Thyroid gland (tissue), 4 donors: ENCODE measurements at places on chromosomes 12 and 14.

GRCh38 chr14:50044042-50044651, 72.2 kb downstream of the VCPKMT start:
- no peak for DNase-seq

GRCh38 chr12:4135919-4136605, 137.5 kb upstream of the CCND2 start:
- DNase-seq: no peak

GRCh38 chr12:109329003-109329402, 18.7 kb upstream of the MYO1H start:
- no peak for DNase-seq

DNA sequence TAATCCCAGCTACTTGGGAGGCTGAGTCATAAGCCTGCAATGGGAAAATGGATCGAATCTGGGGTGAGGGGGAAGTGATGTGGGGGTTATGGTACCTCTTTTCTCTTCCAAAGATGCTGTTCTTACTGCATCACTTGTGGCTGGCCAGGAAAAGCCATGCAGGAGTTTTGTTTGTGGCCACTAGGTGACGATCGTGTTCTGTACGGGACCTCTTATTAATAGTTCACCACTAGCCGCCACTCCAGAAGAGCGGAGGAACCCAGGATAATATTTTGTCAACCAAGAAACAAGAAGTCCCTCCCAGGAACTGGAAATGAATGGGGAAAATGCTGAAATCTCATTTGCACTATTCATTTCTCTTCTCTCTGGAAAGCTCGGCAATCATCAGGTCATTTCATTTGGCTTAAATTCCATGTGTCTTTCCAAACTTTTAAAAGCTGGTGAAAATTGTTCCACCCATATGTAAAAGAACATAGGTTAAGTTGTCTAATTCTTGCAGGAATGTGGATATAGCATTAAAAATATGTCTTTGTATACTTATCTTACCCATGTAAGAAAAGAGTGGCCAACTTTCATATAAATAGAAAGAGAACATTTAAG, 8.9 kb downstream of the GPR65 start:
- peak; percentile 66 for DNase-seq

DNA sequence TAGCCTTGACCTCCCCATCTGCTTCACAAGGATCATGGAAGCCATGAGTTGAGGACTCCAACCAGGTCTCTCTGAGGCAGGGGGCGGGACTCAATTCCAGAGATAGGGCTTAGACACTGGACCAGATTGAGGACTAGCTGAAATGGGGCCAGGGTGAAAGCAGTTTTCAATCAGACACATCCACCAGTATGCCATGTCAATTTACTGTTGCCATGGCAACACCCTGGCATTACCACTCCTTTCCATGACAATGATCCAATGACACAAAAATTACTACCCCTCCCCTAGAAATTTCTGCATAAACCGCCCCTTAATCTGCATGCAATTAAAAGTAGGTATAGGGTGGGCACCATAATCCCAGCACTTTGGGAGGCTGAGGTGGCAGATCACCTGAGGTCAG, 18.6 kb upstream of the DCAF5 start:
- no peak for DNase-seq

- DNase-seq: no peak
These were observed 357.7 kb downstream of the CACNA1C start for GRCh38 chr12:2410496-2410895.

GRCh38 chr12:122929148-122929538, 33.2 kb upstream of the VPS37B start:
- DNase-seq: no peak

DNA sequence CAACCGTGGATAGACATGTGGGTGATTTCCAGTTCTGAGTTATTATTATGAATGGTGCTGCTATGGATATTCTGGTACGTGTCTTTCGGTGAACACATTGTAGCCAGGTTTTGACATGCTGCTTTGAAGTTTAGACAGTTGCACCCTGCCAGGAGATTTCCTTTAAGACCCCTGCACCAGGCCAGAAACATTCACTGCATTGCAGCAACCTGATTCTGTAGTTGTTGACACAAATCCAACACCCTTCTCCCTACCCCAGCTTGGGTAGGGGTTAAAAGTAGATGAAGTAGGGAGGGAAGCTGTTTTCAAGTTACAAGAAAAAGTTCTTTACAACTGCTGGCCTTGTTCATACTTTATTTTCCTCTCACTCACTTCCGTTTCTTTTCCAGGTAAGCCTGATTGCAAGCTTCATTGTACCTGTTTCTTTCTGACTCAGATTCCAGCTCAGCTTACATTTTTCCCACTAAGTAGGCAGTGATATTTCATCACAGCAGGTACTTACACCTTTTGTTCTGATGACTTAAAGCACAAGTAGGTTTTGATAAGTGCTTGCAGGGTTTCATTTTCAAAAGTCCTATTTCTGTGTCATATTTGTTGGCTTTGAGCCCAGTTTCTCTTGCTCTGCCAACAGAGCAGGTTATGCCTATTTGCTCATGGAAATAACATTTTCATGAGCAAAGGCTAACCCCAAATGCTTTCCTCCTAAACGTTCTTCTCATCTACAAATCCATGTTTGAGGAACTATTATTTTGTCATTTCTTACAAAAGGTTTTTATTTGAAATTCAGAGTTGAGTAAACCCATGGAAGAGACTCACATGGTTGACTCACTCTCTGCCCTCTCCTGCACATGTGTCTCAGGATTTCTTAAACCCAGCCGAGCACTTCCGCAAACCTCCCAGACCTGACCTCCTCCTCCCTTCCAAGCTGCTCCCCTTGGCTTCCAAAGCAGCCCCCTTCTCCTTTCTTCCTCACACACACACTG, 12.1 kb upstream of the LTA4H start:
- no peak for DNase-seq

DNA sequence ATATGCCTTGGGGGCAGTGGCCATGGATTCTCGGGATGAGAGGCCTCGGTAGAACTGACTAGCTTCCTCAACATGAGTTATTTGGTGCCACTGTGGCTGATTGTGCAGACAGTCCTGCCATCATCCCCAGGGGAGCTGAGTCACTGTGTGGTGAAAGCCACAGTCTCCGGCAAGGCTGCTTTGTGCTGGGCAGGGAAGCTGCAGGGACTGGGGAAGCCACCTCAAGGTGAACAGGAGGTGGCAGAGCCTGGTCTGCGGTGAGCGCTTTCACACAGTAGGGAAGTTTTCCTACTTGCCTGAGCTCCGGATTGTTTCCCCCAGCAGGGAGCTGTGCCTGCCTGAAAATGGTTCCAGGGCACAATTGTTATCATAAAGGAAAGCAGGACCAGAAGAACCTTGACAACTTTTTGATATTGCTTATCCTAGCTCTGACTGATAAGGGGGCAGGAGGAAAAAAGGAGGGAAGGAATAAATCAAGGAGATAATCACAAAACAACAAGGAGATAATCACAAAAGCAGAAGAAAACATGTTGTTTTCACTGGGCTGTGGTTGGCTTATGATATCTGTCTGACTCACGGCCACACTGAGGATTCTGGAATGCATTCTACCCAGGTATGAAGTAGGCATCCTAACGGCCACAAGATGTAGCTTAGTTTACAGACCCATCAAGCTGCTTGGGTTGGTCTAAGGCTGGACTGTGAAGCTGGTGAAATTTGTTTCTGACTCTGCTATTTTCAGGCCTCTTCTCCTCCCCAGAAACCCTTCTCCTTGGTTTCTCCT, 32.2 kb upstream of the GNG2 start:
- DNase-seq: no peak

- DNase-seq: no peak
These were observed 243.7 kb downstream of the TMEM132D start for GRCh38 chr12:129659961-129660622.

DNA sequence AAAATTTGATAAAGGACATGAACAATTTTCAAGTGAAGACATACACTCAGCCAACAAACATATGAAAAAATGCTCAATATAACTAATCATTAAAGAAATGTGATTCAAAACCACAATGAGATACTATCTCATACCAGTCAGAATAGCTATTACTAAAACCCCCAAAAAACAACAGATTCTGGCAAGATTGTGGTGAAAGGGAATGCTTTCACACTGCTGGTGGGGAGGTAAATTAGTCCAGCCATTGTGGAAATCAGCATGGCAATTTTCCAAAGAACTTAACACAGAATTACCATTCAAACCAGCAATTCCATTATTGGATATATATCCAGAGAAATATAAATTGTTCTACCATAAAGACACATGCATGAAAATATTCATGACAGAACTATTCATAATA, 18.7 kb upstream of the TAS2R14 start:
- DNase-seq: no peak

DNA sequence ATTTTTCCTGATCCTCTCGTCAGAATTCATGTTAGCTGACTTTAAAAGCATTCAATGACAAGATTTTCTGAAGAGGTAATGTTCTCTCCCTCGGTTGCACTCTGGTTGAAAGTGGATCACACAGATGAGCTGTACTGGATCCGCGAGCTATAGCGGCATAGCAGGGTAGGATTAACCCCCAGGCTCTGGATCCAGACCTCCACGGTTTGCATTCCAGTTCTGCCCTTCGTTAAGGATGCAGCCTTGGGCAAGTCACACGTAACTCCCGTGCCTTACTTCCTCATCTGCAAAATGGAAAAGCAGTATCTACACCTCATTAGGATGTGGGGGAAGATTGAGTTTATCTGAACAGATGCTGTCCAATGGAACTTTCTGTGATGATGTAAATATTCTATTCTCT, 13.8 kb downstream of the CCDC92 start:
- DNase-seq: peak; percentile 30

DNA sequence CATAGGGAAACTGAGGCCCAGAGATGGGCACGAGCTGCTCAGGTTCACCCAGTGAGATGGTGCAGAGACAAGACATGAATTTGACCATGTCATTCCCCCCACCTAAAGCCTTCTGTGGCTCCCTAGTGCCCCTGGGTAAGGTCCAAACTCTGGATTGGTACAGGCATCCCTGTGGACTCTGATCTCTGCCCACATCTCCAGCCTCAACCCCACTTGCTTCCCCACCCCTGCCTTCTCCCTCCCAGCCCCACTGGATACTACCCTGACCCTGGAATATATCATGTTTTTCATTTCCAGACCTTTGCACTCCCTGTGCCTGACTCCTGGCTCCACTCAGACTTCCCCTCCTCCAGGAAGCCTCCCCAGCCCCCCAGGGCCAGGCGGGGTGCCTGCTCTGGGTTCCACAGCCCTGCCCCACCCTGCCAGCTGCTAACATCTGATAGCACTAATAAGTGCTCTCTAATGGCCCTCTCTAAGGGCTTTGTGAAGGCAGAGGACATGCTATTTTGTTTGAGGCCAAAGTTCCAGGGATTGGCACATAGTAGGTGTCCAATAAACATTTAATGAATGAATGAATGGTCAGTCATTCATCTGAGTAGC, 1.1 kb upstream of the SDSL start:
- no peak for DNase-seq

DNA sequence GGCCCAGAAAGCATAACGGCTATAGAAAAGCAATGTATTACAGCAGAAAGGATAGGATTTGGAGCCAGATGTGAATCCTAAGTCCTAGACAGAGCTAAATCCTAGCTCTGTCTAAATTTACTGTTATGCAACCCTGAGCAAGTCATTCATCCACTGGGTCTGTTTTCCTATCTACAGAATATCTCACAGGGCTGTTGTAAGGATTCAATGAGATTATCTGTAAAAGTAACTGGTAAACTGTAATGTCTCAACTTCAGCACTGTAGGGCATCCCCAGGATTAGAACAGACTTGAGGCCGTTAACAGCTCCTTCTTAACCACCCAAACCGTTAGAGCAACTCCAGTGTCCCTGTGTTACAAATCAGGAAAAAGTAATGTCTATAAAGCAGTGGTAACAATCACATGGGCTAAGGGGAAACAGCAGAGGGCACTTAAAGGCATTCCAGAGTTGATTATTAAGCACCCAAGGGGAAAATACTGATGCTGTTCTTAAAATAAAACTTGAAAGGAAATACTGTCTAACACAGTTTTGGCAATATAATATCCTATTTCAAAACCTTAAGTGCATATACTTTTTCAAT, 10.1 kb downstream of the GMFB start:
- DNase-seq: no peak

DNA sequence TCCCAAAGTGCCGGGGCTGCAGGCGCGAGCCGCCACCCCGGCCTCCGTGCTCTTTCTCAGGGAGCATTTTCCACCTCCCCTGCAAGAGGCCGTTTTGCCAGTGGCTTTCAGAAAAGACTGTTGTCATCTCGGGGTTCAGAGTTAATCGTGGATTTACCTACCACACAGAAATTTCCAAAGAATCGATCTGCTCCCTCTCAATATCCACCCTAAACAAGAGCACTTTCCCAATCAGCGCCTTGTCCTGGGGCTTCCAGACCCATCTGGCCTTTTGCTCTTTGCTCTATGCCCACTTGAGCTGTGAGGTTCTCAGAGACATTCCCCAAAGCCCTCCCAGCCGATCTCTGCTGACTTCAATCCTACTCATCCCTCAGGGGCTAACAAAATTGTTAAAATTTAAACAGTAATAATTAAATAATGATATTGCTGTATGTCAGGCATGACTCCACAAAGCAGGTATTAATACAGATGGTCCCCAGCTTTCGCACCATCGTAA, 86.6 kb downstream of the NINJ2 start:
- DNase-seq: no peak

DNA sequence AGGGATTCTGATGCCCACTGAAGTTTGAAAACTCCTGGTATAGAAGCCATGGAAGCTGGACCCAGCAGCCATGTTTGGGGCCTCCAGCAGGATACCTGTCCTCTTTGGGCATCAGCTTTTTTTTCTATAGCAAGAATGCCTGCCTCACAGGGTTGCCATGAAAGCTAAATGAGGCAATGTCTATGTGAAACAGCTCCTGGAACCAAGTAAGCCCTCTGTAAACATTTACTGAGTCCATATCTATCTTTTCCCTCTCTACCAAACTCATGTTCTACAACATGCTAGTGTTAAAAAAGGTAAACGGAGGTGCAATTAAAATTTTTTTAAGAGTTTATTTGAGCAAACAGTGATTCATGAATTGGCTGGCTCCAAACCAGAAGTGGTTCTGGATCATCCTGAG, 28.6 kb downstream of the FLVCR2 start:
- no peak for DNase-seq

GRCh38 chr12:79155683-79156082, 291.1 kb downstream of the SYT1 start:
- no peak for DNase-seq

GRCh38 chr12:579420-580110, 83.7 kb downstream of the NINJ2 start:
- DNase-seq: no peak

DNA sequence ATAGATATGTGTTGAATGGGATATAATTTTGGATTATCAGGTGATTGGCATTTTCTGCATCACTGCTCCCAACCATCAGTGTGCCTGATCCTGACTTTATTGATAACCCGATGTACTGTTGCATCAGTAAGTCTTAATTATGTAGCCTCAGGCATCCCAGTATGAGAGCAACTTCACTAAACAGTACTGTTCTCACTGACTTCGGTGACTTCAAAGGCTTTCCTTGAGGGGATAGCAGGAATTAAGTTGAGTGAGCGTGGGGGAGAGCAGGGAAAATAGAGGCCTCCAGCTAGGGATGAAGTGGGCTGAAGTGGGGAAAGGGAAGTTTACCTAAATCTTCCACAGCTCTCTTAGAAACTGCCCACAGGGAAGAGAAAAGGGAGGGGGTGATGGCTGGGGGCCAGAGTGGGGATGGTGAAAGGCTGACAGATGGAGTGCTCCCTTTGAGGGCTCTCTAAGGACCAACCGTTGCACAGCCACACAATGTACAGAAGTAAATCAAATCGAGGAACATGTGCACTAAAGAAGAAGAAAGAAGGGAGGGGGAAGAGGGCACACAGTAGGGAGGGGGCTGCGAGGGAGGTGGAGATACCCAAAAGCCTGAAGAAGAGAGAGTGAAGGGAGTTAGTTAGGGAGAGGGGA, 10.7 kb upstream of the NEUROD4 start:
- no peak for DNase-seq
